ENCODE measurements at places on chromosomes 4 and X. TPM values are rescaled to one million over a fixed set of nuclear protein-coding genes. Genes with fewer than 3 reads are reported as not detected.
A peak's percentile ranks its signal among the peaks of the same experiment; 100 is the strongest.

ZCCHC12 gene
- not detected for total RNA-seq

NLGN3 gene
- 1.6 TPM for total RNA-seq

CXorf58 gene
- total RNA-seq: 0.45 TPM

DNA sequence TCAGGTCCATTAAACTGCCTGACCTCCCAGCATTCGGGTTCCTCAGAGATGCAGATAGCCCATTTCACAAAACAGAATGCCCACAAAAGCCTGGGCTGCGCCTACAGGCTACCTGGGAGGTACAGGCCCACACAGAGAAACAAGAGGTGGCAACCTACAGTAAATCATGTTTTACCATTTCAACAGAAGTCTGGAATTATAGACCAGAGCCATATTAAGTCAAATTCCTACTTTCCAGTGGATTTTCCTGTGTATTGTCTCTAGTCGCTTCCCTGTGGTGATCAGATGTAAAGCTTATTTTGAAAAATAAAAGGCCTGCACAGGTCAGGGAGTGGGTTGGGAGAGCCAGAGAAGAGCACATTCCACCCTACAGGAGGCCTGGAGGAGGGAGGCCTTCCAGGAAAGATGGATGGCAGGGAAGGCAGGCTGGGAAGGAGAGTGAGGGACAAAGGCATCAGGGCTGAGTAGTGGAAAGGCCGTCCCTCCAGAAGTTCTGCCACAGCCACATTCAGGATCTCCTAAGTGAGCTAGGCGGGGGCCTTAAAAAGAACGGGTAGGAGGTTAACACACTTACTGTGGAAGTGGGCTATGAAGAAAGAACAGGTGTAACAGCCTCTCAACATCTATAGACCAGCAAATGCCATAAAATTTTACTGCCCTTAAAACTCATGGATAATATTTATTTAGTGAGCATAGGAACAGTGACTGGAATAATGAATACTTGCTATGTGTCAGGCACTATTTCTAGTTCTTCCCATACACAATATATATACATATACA, 19.0 kb upstream of the USO1 start:
- DNase-seq: no peak

GRCh38 chr4:5942947-5943346, 50.1 kb upstream of the CRMP1 start:
- DNase-seq: no peak

DNA sequence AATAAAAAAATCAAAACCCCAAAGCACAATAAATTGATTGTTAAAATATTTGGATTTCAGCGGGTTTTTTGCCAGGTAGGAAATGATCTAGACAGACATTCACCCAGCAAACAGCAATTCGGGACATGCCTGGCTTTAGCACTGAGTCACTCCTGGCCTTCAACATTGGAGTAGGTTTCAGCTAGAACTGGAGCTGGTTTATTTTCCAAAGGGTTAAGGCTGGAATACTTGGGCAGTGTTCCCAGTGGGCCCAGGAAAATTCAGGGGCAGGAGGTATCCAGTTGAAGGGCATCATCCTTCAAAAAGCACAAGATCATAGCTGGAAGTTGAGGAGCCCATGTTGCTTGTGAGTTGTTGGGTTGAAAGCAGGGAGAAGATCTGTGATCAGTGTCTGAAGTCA, 41.0 kb downstream of the TXLNG start:
- DNase-seq: no peak

GRCh38 chr4:84493092-84493850, 5.8 kb downstream of the NKX6-1 start:
- no peak for DNase-seq

TACC3 gene
- total RNA-seq: 5.7 TPM

BTK gene
- total RNA-seq: 3.6 TPM

ZIC3 gene
- total RNA-seq: not detected

DNA sequence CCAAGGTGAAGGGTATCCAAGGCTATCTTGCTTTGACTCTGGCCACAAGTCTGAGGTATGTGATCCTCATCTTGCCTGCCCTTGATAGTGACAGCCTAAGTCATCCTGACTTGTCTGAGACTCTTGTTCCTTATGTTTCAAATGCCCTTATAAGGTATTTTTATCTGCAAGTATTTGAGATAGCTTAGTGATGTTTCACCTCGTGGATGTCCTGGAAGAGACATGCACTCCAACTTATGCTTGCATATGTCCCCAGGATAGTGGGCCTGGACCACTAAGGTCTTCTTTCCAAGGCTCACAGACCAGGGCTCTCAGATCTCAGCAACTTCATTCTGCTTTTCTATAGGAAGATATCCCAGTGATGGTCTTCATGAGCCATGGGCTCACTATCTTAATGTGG, 120.5 kb upstream of the WDR1 start:
- DNase-seq: no peak

DNA sequence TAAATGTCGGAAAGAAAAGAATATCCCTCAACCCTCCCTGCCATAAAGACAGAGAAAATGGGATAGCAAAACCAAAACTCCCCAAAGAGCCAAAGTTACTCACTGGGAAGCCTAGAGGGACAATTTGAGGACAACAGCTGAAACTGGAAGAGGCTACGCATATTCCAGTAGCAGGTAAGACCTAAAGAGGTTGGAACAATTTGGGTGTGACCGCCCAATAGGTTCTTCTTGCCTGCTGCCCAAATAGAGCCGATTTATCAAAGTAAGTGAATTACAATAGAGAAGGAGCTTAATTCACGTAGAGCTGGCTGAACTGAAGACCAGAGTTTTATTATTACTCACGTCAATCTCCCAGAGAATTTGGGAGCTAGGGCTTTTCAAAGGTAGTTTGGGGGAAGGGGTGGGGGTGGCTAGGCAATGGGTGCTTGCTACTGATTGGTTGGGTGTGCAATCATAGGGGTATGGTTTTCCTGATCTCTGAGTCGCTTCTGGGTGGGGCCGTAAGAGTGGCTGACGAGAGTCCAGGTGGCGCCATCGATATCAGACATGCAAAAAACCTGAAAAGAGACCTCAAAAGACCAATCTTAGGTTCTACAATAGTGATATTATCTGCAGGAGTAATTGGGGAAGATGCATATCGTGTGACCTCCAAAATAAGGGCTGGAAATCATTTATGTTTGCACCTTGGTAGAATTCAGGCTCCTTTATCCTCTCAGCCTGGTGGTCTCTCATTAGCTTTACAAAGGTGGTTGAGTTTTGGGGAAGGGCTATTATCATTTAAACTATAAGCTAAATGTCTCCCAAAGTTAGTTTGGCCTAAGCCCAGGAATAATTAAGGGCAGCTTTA, 39.0 kb upstream of the SLC7A3 start:
- DNase-seq: no peak

- no peak for DNase-seq
Measured at GRCh38 chr4:143539670-143540023, 26.1 kb downstream of the SMARCA5 start.

DNA sequence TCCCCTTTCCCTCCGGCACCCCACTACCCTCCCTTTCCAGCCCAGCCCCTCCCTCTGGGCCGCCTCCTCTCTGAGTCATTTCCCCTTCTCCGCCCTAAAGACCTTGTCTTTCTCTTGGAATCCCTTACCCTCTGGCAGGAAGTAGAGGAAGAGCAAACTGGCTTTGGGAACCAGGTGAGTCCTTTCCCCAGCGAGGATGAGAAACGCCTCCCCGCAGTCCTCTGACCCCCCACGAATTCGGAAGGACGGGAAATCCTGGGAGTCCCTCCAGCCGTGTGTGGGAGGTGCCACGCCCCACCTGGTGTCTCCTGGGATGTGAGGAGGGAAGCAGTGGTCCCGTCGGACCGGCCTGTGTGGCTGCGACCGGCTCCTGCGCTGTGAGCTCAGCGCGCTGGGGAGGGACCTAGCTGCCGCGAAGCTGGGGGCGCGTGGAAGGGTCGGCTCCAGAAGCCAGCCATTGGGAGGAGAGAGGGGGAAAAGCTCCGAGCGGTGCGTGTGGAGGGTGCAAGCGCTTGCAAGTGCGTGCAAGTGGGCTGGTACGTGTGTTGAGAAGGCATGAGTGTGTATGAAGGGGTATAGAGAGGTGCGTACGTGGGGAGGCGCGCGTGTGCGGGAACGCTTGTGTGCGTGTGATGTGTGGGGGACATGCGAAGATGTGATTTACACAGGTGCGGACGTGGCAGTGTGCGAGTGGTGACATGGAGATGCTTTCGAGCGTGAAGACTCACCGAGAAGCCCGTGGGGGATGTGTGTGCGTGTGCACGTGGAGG, 46.3 kb downstream of the TEX13B start:
- DNase-seq: no peak

- no peak for DNase-seq
Measured at GRCh38 chr4:130361616-130362015, 1265.7 kb downstream of the C4orf33 start.

- no peak for DNase-seq
Measured at GRCh38 chrX:41164449-41164848, 79.2 kb downstream of the USP9X start.

DNA sequence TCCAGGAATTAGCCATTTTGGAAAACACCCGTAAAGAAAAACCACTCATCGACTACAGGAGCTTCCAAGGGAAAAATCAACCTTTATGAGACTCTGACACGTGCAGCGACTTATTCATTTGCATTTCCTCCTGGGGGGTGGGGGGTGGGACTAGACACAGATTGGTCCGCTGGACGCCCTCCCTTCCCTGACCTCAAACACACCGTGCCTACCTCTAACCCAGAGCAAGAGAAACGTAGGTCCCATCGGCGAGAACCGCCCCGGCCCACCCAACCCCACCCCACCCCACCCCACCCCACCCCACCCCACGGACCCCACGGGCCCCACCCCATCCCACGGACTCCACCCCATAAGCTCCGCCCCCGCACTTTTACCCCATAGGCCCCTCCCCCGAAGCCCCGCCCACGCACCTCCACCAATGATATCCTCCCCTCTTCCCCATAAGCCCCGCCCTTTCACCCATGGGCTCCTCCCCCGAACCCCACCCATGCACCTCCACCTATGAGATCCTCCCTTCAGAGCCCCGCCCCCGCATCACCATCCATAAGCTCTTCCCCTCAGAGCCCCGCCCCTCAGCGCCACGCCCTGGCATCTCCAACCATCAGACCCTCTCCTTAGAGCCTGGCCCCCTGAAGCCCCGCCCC, 1.1 kb downstream of the GTPBP6 start:
- no peak for DNase-seq

DNA sequence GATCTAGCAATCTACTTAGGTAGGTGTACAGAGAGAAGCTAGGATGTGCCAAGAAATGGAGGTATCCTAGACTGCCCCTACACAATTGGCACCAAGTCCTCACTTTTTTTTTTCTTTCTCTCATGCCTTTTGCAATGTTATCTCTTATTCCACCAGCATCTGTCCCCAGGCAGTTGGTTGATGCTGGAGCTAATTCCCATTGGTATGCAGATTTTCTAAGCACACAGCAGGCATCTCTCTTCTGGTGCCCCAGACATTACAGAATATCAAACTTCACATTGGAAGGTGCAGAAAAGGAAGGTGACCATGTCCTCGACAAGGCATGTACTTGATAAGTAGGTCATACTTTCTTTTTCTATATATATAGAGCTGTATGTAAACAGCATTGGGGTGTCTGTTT, 21.6 kb downstream of the LUZP4 start:
- DNase-seq: no peak

MAGEA9 gene
- not detected for total RNA-seq

DNA sequence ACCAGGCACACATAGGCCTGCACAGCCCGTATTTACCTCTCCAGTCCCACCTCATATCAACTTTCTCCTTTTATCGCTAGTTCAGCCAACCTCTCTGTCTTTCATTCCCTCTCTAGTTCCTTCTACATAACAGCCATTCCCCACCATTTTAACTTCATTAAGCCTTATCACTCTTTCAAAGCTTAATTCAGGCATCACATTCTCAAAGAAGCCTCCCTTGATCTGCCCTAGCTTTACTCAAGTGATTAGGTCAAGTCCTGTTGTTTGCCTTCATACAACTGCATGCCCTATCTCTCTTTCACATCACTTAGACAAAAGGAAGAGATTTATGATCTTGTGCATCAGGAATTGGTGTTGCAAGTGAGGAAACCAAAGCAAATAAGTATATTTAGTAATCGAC, 74.2 kb downstream of the ALPK1 start:
- DNase-seq: no peak

DNA sequence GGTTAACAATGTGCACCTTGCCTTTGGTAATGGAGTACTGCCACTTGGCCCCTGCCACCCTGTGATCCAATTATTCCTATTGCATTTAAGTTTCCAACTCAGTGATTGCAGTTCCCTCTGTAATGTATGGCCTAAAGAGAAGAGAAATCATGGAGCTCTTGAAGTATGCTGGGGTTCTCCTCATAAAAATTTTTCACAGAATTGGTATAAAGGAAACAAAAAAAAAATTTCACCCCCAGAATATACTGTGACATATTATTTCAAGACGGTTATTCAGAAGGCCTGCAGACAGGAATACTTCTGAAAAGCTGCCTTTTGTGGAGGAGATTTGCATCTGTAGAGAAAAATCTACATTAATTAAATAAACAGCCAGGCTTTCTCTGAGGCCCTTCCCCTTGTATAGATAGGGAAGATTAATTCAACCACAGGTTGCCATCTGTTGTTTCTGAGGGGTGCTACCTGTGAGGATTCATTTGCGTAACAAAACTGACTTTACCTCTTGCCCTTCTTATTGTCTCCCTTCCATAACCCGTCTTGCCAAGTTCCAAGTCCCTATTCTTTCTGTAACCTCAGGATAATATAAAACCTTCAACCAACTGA, 94.8 kb upstream of the LANCL3 start:
- no peak for DNase-seq

TENM3 gene
- total RNA-seq: 9.5 TPM

DRD5 gene
- not detected for total RNA-seq

- DNase-seq: peak; percentile 92
Measured at GRCh38 chrX:65034668-65035445, 58.6 kb upstream of the ZC4H2 start.

DNA sequence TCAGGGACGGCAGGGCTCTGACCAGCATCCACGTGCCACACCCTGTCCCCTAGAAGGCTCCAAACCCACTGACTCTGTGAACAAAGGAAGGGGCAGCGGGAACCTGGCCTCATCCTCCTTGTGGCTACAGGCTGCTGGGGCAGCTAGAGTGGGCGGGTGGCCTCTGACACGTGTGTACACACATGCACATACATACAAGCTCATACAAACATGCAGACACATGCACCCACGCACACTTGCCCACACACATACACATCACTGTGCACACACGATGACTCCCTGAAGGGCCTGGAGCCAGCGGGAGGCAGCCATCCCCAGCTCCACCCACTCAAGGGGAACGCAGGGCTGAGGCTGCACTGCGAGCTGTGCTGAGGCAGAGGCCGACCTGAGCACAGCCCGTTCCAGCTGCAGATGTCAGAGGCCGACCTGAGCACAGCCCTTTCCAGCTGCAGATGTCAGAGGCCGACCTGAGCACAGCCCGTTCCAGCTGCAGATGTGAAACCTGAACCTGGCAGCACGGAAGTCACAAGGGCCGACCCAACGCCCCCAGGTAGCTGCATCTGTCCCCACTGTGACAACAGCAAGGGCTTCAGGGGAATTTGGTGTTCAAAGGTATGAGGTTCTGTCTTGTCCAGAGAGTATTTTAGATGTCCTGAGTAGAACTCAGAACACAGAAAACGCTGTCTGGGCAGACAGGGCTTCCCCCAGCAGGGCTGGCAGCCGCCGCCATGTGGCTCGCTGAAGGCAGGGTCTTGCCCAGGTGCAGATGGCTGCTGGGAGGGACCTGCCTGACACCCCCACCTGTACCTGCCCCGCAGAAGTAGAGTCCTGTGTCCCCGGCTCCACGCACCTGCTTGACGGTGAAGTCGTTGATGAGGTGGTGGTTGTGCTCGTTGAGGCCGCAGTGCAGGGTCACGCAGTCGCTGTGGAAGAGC, 33.5 kb downstream of the CTBP1 start:
- peak; percentile 65 for DNase-seq

PRRG3 gene
- 1.1 TPM for total RNA-seq

GRCh38 chr4:73603271-73603710, 16.9 kb downstream of the RASSF6 start:
- DNase-seq: no peak

GRIPAP1 gene
- total RNA-seq: 26.6 TPM

GRCh38 chr4:41639291-41639690, 101.3 kb downstream of the LIMCH1 start:
- DNase-seq: no peak
